Glutamatergic neuron (in vitro differentiated cells): ENCODE measurements at places on chromosomes 2 and 18. TPM values are rescaled to one million over a fixed set of nuclear protein-coding genes. Genes with fewer than 3 reads are reported as not detected.

DNA sequence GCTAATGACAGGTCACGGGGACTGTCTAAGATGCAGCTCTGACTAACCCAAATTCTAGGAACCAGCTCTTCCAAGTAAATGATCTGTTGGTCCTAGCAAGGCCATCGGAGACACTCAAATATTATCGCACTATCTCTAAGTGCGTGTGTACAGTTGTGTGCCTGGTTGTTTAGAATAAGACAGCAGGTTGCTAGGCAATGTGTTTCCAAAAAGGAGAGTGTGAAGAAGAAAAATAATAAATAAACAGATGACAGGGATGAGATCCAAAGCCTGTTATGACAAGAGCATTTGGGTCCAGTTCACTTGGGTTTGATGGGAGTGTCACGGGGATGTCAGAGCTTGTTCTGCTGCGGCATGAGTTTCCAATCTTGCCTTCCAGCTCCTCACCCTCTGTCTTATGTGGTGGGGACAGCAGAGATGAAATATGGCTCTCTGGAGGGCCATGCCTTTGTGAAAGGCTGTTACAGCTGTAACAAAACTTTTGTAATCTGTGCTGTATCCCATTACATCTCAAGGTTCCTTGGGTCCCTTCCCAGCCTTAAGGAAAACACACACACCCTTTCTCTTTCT, 127.5 kb upstream of the TNP1 start:
- DNase-seq: no peak

DNA sequence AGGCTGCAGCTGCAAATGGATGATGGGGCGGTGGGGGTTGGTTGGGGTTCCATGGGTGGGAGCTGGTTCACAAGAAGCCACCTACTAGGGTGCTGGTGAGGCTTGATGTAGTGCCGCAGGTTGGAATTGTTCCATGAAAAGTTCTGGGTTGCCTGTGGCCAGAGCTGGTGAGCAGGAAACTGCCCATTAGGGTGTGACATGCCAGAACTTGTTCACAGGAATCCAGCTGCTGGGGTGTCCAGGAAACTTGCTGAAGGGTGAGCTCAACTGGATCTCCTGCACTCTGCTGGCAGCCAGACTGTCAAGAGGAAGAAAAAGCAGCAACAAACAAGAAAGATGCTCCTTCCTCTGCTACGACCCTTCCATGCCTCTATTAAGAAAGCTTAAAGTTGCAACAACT, 48.8 kb downstream of the MAP3K20 start:
- DNase-seq: no peak

MROH2A gene
- not detected for total RNA-seq

GRCh38 chr2:55838653-55839052, 84.9 kb downstream of the EFEMP1 start:
- no peak for DNase-seq

DHRS9 gene
- total RNA-seq: not detected

DNA sequence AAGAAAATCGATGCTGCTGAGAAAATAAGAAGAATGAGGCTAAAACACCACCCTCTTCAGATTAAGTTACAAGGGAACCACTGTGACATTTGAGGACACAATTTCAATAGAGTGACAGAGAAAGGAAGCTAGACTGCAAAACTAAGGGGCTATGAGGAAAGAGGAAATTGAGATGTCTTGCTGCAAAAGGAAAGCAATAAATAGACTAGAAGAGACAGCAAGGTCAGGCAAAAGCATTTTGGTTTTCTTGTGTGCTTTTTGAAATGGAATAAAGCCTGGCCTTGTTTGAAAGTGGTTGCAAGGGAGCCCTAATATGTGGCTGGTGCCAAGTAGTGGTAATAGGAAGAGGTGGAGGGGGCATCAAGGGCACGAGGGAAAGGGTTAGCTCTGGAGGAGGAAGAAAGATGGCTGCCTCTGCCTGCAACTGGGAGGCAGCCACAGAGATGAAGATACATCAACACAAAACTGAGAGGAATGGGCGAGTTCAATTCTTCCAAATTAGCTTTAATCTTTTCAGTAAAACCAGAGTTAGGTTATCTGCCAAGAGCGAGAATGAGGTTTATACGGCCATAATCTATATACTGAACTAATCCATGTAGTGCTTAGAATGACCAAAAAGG, 1.2 kb upstream of the MRO start:
- no peak for DNase-seq

VIT gene
- total RNA-seq: not detected

ZNF385B gene
- total RNA-seq: not detected

GRCh38 chr18:2236232-2236631, 335.1 kb downstream of the METTL4 start:
- DNase-seq: no peak

- DNase-seq: no peak
Measured at GRCh38 chr18:79919089-79919488, 32.4 kb downstream of the SLC66A2 start.

REG1B gene
- not detected for total RNA-seq

RAD51AP2 gene
- not detected for total RNA-seq

GRCh38 chr2:240522406-240522805, 35.4 kb downstream of the ANKMY1 start:
- DNase-seq: no peak

NOTO gene
- total RNA-seq: not detected

- no peak for DNase-seq
Measured at GRCh38 chr2:56177420-56178220, 6.2 kb upstream of the CCDC85A start.

GRCh38 chr2:165745916-165746315, 48.1 kb downstream of the GALNT3 start:
- no peak for DNase-seq

DNA sequence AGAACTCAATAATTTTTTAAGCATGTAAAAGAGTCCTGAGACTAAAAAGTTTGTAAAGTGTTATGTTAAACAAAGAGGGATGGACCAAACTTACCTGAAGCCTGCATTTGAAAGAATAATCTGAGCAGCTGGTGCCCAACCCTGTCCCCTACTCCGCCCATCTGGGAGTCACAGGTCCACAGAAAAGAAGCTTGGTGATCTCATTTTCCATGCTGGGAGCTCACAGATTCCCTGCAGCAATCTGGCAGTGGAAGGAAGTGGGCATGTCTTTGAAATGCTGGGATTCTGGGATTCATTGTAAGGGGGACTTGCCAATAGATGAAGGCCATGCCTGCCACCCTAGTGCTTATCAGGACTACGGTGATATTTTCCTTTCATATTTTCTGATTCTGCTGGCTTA, 17.9 kb downstream of the CDH2 start:
- peak; percentile 19 for DNase-seq

ZNF892 gene
- 21.1 TPM for total RNA-seq

GRCh38 chr2:242046206-242046826, 176.8 kb downstream of the RTP5 start:
- DNase-seq: peak; percentile 43

GALNT13 gene
- total RNA-seq: 5.5 TPM

- no peak for DNase-seq
Measured at GRCh38 chr2:216286616-216287231, 85.6 kb downstream of the MARCHF4 start.

CYP20A1 gene
- total RNA-seq: 12.6 TPM

CRYGD gene
- 0.76 TPM for total RNA-seq

GRCh38 chr2:38375696-38376345, 1.3 kb downstream of the ATL2 start:
- no peak for DNase-seq

SERTAD2 gene
- 15.7 TPM for total RNA-seq

DNA sequence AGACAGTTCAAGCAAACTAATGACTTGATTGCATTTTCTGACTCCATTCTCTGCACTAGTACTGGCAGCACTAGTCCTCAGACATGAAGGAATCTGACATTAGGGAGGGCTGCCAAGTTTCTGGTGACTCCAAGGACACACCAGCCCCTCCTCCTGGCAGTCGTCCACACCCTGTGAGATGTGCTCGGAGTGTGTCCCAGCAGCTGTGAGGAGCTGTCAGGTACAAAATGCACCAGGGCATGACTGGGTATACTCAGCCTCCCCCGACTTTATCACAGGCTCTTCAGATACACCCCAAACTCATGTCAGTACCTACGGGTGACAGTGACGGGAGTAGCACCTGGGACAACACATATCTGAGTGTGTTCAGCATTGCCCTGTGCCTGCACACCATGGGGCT, 43.1 kb downstream of the EDAR start:
- DNase-seq: no peak

CXCR4 gene
- total RNA-seq: 215 TPM

DNA sequence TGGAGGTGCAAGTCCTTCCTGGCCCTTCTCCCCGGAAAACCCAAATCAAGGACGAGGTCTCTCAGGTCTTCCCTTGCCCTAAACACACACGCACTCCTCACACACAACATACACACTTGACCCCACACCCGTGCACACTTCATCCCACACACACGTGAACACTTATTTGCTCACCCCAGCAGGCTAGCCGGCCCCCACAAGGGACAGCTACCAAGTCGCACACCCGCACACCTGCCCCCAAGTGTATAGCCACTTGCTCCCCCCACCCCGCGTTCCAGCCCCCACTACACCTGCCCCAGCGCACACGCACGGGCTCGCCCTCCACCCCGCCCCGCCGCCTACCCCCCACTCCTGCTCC, 359 bp downstream of the TGFBRAP1 start:
- no peak for DNase-seq

DNA sequence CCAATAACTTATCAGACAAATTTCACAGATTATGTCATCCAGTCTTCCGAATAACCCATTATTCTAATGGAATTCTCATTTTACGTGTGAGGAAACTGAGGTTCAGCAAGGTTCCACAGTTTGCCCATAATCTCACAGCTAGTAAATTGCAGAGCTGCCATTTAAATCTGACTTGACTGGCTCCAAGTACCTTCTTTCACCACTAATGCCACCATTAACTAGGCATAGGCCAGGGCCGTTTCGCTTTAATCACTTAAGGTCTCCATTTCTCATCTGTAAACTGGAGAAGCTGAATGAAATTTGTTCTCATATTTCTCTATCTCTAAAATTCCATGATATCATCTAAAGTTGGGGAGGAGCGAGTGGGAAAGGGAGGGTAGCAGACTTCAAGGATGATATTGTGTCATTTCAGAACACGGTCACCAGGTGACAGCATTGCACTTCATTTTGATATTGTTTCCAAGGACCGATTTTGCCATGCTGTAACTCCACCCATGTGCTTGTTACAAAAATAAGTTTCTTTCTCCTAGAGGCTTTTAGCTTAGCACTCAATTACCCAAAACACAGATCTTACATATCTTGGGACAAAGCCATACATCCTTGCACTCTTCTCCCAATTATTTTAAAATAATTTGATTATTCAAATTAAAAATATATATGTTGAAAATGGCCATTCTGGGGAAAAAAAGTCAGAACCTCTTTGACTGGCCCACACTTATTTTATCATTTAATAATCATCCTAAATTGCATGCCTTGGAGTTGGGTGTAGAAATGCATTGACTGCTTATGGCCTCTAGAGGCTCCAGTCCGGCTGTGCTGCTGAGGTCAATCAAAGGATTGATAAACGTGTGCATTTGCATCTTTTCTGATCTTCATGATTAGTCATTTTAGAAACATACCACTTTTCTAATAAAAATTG, 123.8 kb downstream of the AKAIN1 start:
- peak; percentile 37 for DNase-seq

- DNase-seq: no peak
Measured at GRCh38 chr2:74735009-74735408, 81.0 kb downstream of the SEMA4F start.

DNA sequence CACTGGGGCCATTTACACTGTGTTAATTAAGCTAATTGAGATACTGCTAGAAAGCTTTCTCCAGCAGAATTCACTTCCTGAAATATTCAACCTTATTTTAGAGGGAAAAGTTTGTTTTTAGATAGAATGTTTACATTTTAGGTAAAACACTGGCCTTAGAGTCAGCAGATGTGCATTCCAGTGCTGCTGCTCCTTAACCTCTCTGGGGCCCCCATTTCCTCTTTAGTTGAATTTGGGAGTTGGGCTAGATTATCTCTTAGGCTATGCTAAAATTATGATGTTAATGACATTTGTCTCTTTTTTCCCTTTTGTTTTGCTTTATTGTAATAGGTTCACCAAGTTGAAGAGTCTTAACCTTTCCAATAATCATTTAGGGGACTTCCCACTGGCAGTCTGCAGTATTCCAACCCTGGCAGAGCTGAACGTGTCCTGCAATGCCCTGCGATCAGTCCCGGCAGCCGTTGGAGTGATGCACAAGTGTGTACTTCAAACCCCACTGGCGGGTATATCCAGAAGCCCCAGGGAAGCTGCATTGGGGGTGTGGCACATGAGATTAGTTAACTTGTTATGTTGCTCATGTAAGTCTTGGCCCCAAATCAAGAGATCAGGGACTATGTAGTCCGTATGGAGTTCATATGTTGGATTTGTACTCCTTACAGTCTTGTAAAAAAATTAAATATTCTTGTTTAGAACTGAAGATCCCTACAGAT, 179.5 kb downstream of the PHLPP1 start:
- DNase-seq: no peak

ZCCHC2 gene
- total RNA-seq: 9.9 TPM

GRCh38 chr2:143468341-143468888, 339.2 kb downstream of the ARHGAP15 start:
- no peak for DNase-seq

CDH20 gene
- 0.47 TPM for total RNA-seq

GRHL1 gene
- total RNA-seq: 4.3 TPM

GRCh38 chr18:13568443-13569392, 157.6 kb downstream of the FAM210A start:
- no peak for DNase-seq

TRABD2A gene
- total RNA-seq: not detected

- DNase-seq: no peak
Measured at GRCh38 chr2:222108957-222109585, 189.7 kb downstream of the PAX3 start.

DNA sequence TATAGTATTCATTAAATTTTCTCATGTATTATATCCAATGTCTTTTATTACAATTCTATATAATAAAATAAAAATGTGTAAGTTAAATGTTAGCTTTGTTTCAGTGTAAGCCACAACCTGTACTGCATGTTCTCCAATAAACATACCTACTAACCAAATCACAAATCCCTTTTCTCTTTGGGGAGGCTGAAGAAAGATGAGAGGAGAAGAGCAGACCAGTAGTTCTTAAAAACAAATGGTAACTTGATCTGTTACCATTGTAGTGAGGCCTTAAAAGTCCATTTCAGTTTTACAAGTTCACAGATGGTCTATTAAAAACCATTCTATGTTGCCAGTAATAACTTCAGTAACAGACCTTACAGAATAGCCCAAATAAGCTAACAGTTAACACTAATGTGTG, 100.5 kb downstream of the SOS1 start:
- DNase-seq: no peak

DNA sequence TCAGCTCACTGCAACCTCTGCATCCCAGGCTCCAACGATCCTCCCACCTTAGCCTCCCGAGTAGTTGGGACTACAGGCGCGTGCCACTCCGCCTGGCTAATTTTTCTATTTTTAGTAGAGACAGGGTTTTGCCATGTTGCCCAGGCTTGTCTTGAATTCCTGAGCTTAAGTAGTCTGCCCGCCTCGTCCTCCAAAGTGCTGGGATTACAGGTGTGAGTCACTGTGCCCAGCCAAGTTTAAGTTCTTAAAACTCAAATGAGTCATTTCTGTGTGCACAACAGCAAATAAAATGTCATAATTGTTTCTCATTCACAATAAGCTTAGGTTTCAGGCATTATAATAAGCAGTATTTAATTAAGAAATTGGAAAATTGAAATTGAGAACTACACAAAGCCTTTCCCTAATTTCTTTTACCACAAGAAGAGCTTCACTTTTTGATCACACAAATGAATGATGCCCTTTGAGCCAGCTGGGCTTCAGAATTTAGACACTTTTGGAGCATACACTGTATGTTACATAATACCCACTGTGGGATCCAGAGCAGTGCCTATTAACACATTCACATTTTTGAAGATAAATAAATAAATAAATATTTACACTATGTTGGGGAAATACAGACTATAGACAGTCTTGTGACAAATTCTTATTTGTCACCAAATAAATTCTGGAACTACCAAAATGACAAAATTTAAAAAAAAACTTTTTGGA, 8.6 kb upstream of the ME2 start:
- no peak for DNase-seq
